ENCODE measurements at places on chromosomes 5 and 9.

DNA sequence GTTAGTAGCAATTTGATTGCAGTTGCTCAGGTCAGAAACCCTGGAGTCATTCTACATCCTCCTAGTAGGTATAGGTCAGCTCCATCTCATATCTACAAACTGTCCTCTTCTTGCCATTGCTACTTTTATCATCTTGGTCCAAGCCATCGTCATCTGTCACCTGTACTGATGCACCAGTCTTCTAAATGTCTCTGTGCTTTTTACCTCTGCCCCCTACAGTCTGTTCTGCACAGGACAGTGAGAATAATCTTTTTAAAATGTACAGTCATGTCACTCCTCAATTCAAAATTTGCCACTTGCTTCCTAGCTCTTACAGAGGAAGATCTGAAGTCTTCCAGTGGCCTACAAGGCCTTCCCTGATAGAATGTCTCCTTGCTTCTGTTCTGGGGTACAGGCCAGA, 6.8 kb downstream of the NNT start:
- peak; percentile 1 for DNase-seq

- no peak for DNase-seq
Measured at GRCh38 chr9:95879591-95879990, 4.1 kb downstream of the ERCC6L2 start.

- no peak for DNase-seq
Measured at GRCh38 chr9:15856591-15856990, 303.7 kb downstream of the CCDC171 start.

DNA sequence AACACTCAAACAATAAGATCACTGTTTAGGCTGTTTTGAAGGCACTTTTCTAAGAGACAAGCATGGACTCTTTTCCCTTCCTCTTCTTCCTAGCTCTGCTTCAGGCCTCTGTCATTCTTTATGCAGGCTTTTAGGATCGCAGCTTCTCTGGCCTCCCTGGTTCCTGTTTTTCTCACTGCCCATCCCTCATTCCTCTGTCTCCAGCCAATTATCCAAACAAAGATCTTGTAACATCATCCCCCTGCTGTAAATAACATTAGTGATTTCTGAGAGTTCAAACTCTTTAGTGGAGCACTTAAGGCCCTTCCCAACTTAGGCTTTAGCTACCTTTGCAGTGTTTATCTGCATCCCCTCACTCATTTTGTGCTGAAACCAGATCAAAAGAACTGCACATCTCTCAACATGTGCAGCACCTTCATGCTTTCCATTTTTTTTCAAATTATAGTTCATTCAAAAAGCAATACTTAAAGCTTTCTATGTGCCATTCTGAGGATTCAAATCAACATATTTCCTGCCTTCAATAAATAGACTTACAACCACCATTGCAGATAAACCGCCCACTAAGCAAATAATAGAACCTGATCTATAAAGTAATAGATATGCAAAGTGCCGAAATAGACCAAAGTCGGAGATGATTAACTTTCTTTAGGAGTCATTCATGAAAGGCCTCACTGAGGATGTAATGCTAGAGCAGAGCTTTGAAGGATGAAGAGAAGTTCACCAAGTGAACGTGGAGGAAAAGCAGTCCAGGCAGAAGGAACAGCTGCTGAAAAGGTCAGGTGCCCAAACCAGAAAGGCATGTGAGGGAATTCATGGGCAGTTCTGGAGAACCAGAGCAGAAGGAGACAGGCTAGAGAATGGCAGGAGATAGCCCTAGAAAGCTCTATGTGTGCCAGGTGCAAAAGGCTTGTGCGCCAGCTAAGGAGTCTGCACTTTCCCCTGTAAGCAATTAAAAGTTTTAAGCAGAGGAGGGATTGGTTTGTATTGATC, 95.8 kb upstream of the ZNF366 start:
- DNase-seq, result no peak

GRCh38 chr9:106737516-106737915, 125.5 kb upstream of the ZNF462 start:
- DNase-seq, result no peak

DNA sequence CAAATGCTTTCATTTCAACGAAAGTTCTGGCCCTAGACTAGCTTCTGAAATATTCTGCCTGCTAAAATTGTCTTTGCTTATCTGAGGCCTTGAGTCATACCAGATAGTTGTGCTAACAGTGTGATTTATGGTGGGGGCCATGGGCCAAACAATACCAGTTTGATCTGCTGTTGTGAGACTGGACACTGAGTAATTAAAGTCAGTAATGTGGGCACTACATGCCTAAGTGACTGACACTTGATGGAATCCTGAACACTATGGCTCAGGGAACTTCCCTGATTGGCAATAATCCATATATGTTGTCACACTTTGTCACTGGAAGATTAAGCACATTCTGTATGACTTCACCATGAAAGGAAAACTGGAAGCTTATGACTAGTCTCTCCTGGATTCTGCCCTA, 127.6 kb upstream of the CYLC2 start:
- no peak for DNase-seq

Measured in NCI-H1694 treated with DMSO at 0.1 percent for 48 hours (cell line).